ENCODE measurements at places on chromosomes 1 and 21.

GRCh38 chr1:181485287-181486097, 2.2 kb downstream of the CACNA1E start:
- DNase-seq = peak; percentile 82

DNA sequence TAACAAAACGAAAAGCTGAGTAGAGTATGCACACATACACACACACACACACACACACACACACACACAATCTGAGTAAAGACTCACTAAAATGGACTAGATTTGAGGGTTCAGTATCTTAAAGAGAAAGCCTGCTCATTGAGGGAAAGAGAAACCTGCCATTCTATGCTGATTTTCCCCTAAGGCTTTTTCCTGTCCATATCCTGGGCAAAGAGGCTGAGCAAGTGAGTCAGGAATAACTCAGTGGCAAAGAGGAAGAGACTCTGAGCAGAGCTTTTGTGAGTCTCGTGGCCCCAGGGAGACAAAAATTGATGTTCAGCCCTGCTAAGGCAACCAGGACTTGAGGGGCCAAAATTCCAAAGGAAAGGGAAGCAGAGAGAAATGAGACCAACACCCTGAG, 37.3 kb upstream of the RUNX1 start:
- no peak for DNase-seq

- no peak for DNase-seq
These were observed 24.9 kb downstream of the SOAT1 start for GRCh38 chr1:179318491-179318890.

- no peak for DNase-seq
These were observed 75.5 kb downstream of the NAV1 start for GRCh38 chr1:201614262-201615015.

DNA sequence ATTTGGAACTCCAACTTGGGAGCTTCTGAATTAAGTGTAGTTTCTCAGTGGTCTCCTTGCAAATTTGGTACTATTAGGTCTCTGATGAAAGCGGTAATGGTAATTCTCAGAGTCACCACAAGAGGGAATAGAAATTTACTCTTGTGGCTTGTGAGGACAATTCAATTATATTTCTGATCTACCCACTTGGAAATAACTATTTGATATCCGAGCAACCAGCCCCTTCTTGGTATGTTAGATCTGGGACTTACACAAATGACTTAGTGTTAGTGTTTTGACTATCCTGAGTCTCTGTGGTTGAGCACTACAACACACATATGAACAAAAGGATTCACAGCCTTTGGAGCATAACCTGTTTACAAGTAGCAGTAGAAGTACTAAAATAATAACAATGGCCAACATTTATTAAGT, 68.1 kb downstream of the RPS6KA1 start:
- DNase-seq = peak; percentile 67

DNA sequence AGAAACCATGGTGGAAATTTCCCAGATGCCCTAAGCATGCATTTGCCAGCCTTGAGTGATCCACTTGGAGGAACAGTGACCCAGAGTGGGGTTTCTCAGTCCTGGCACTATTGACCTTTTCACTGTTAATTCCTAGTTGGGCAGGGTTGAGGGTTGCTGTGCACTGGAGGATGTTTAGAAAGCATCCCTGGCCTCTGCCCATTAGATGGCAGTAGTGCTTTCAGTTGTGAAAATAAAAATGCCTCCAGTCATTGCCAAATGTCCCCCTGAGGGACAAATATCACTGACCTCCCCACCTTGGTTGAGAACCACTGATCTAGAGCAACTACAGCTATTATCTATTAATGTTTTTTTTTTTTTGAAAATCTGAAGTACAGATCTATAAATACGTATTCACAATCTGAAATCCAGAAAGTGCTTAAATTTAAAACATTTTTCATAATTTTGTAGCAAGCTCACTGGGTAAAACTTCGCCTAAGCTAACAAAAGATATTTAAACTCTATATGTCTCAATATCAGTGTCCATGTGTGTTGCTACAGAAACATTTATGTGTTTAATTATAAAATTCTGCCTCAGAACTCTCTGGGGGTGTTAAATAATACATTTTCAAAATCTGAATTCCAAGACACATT, 27.3 kb downstream of the F3 start:
- DNase-seq = no peak

GRCh38 chr1:111475701-111476100, 1.9 kb downstream of the C1orf162 start:
- no peak for DNase-seq

DNA sequence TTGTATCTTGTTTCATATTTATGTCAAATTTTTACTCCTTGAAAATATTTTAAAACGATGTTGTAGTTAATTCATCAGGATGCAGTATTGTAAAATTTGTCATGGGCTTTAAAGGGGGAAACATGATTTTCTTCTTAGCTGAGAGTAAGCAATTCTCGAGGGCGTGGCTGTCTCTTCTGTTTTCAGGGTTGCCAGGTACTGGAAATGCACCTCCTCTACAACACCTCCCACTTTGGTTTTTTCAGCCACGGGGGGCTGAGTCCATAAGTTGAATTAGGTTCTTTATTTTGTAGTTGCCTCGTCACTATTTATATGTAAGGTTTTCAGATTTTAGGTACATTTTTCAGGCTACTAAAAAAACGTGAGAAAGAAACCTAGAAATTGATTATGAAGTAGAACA, 64.0 kb downstream of the PRDM2 start:
- no peak for DNase-seq

- no peak for DNase-seq
These were observed 46.5 kb downstream of the TRAPPC10 start for GRCh38 chr21:44058652-44058964.

DNA sequence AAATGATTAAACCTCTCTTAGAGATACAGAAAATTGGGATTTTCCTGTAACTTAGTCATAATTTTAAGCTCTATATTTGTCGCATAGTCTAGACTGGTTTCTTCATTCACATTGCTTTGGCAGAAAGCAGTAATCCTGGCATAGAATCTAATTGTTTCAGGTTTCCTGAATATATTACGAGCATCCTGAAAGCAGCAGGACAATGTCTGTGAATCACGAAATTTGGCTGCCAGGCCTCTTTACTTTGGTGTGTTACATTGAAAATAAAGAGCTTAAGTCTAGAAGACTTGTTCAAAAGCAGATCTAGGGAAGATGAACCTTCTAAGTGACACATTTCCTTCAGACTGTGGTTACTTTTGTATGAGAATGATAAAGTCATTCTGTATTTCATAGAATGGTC, 72.2 kb downstream of the TDRD5 start:
- no peak for DNase-seq

DNA sequence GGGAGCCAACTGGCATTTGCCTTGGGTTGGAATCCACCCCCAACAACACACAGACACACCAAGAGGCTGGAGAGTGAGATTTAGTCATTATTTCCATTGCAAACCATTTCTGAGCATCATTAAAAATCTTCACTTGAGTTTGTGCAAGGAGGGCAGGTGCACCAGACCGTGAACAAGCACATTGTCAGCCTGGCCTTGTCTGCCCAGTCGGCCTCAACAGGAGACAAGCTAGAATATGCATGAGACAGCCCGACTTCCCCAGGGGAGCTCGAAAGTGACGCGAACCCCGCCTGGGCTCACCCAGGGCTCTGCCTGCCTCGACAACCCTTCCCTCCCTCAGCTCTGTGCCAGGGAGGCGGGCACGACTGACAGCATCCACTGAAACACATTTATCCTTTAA, 15.4 kb upstream of the GUCA2B start:
- DNase-seq = no peak

GRCh38 chr1:111199881-111200801, at the start of gene DENND2D:
DENND2D (minus strand) TSS chr1:111200646; CDS start chr1:111200459, 187 bp downstream.
- DNase-seq = no peak

GRCh38 chr1:42145764-42146625, 7.2 kb upstream of the GUCA2B start:
- DNase-seq = no peak

DNA sequence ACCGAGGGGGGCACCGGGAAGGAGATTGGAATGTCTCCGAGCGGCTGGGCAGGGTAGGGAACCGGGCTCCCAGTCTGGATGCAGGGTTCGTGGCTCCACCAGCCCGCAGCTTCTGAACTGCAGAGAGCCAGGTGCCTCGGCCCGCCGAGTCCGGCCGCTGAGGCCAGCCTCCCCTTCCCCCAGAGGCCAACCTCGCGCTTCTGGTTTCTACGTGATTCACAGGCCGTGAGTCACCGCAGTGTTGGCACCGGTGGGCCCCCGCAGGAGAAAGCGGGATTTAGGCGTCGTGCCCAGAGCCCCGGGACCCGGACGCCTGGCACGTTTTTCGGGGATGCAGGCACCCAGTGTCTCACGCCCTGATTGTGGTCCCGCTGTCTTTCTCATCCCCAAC, 458 bp downstream of the CRABP2 start:
- no peak for DNase-seq

DNA sequence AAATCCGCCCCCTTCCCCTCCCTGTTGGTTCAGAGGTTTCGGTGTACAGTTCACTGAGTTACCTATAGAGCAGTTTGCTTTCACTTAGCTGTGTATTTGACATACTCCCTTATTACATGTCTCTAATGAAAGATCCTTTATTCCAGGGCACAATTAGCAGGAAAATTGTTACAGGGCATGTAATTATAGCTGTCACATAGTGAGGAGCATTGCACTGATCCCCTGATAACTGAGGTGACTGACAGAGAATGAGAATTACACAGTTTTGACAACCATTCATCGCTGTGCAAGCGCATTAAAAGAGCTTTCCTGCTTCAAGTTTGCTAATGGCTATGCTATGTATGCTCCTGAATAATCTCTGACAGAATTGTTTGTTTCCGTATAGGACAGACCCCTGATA, 26.9 kb downstream of the DAP3 start:
- DNase-seq = peak; percentile 44

GRCh38 chr21:29342363-29342957, 43.7 kb downstream of the BACH1 start:
- DNase-seq = no peak

- DNase-seq = no peak
These were observed 21.9 kb downstream of the USP48 start for GRCh38 chr1:21761052-21761451.

- DNase-seq = no peak
These were observed 181.8 kb downstream of the ZNF281 start for GRCh38 chr1:200228081-200228480.

GRCh38 chr1:221488550-221488949, 253.3 kb downstream of the DUSP10 start:
- DNase-seq = no peak

- DNase-seq = no peak
These were observed 10.6 kb downstream of the PAX7 start for GRCh38 chr1:18641005-18641941.

- no peak for DNase-seq
These were observed 135.1 kb downstream of the ACTL8 start for GRCh38 chr1:17890056-17890814.

DNA sequence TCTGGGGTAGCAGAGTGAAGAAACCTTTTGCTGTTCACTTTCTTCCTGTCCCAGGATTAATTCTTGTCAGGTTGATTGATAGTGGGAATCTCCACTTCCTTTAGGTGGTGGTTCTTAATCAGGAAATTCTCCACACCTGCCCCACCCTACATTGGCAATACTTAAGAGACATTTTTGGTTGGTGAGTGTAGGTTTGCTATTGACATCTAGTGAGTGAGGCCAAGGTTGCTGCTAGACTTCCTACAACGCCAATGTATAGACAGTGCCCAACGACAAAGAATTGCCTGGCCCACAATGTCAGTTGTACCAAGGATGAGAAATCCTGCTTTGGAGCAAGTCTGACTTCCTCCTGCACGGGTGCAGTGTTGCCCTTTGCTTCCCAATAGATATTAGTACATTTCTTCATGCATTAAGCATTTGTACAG, 38.5 kb downstream of the MAP3K7CL start:
- no peak for DNase-seq

DNA sequence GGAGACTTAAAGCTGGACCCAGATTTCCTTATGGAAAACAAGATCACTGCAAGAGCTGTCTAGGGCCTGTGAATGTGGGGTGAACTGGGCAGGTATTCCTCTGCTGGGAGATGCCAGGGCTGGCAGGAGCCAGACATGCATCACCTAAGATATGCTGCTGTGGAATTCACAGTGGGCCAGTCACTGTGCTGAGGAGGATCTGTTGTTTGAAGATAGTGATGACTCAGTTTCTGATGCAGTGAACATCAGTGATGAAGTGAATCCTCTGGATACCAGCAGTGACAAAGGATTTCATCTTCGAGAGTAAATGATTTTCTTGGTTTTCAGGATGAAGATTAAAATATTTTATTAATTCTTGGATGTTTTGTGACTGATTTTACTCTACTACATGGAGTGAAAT, 29.9 kb upstream of the CAMSAP2 start:
- peak; percentile 15 for DNase-seq

- no peak for DNase-seq
These were observed 410.2 kb downstream of the MATN1 start for GRCh38 chr1:30313176-30313575.

DNA sequence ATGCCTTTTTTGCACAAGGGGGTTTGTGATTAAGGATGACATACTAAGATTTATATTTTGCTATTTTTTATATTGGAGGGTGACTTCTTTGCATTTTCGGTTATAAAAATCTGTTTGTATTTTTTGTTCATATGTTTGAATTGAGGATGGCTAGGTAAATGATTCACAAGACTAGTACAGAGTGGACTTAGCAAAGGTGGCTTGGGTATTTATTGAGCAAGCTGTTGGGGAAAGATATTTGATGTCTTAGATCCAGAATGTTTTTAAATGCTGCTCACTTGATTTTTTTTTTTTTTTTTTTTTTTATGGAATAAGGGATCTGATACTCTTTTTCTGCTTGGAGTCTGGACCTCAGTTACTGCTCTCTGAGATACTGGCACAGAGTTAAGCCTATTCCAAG, 100.6 kb downstream of the DNM3 start:
- DNase-seq = no peak

DNA sequence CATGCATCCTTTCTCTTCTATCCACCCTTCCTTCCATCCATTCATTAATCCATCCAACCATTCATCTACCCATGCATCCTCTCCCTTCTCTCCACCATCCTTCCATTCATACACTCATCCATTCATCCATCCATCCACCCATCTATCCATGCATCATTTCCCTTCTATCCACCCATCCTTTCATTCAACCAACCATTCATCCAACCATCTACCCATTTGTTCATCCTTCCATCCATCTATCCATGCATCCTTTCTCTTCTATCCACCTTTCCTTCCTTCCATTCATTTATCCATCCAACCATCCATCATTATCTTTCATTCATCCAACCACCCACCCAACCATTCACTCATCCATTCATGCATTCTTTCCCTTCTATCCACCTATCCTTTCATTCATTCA, 188.4 kb downstream of the NPHP4 start:
- DNase-seq = no peak

GRCh38 chr1:29209173-29209572, 21.6 kb downstream of the MECR start:
- no peak for DNase-seq

GRCh38 chr1:27527223-27527889, 37.4 kb upstream of the WASF2 start:
- no peak for DNase-seq
